ENCODE measurements at places on chromosomes 5 and 9. TPM values are rescaled to one million over a fixed set of nuclear protein-coding genes. Genes with fewer than 3 reads are reported as not detected.

The PDCD1LG2 gene
- not detected for total RNA-seq

DNA sequence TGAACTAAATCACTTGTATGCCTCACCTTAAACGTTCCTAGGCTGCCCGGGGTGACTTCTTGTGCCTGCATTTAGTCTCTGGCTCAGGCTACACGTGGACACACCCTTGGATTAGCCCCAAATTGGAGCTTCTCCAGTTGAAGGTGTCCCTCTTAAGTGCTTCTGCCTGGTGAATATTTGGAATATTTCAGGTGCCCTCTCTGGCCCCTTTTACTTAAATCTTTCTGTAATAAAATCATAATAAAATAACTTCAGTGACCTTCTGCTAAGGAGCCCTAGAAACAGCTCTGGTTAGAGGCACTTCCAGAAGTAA, 74.3 kb upstream of the KLF9 start:
- no peak for DNase-seq

DNA sequence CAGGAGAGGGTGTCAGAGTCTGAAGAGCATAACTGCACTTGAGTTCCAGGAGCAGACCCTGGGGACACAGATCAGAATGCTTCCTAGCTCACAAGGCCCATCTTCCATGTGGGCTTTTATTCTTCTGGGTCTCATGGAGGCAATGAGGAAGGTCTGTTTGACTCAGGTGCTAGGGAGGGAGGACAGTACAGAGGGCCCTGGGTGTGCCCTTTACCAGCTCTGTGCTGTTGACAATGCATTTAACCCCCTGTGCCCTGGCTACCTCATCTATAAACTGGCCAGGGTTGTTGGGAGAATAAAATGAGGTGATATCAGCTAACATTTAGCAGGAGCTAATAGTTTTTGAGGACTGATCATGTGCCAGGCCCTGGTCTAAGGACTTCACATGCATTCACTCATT, 318.0 kb downstream of the DMAC1 start:
- no peak for DNase-seq

The IFNA21 gene
- not detected for total RNA-seq

GRCh38 chr9:91516777-91517176, 93.1 kb upstream of the NFIL3 start:
- no peak for DNase-seq

GRCh38 chr5:135373736-135374515, 25.1 kb downstream of the MACROH2A1 start:
- DNase-seq, result no peak

DNA sequence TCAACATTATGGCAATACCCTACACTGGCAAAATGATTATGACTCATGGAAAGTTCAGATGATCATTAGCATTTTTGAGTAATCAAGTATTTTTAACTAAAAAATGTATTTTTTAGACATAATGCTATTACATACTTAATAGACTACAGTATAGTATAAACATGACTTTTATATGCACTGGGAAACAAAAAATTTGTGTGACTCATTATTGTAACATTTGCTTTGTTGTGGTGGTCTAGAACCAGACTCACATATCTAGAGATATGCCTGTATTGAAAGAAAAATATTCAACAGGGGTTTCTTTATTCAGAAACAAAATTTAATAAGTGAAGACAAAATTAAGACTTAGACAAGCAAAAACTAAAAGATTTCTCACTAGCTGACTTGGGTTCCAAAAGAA, 385.3 kb upstream of the RIOK2 start:
- DNase-seq, result no peak

GRCh38 chr5:138909734-138910133, 34.6 kb upstream of the LRRTM2 start:
- DNase-seq, result no peak

GRCh38 chr5:14512574-14512973, 69.0 kb upstream of the OTULINL start:
- DNase-seq, result no peak

- no peak for DNase-seq
Measured at GRCh38 chr5:59034498-59035186, 451.8 kb downstream of the RAB3C start.

The SPATA31A7 gene
- total RNA-seq, result not detected

The PAX5 gene
- 0.17 TPM for total RNA-seq

GRCh38 chr5:2511126-2511525, 240.4 kb downstream of the IRX2 start:
- no peak for DNase-seq

The SLC45A2 gene
- not detected for total RNA-seq

The FOXD4L6 gene
- total RNA-seq, result 0.54 TPM

The TMEM174 gene
- total RNA-seq, result not detected
